ENCODE measurements at places on chromosomes 3 and 15.

- peak; percentile 97 for DNase-seq
These were observed 28.4 kb downstream of the IRAK2 start for GRCh38 chr3:10192953-10193691.

DNA sequence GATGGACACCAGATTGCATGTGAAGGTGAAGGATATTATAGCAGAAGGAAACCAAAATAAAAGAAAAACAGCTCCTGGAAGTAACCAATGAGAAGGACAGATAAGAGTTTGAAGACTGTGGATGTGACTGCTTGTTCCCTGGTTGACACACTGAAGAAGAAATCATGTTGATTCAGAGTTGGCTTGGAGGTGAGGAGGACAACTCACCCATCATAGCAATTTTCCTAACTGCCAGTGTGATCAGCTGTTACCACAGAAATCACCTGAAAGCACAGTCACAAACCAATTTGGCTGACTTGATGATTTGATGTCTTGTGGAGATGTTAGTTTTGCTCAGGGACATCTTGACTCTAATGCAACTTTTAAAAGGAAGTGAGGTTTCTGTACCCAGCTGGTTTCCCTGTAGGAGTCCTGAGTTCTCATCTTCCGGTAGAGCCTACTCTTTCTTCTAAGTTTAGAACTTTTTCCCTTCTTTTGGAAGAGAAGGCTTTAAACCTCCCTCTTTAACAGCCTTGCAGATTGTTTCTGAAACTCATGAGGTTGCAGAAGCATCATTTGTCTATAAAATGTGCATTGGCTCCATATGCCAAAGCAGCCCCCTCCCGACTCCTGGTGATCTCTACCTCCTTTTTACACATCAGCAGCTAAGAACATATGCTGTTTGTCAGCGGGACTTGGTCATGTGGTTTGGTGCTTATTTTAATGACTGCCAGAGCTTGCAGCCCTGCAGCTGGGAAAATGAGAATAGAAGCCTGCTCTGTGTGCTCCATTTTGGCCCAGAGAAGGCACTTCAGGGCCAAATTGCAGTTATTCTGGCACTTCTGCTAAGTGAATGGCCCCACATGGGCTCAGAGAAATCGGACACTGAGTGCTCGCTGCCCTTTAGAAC is 10.3 kb downstream of the ATG7 start:
- no peak for DNase-seq

GRCh38 chr15:60407415-60407805 is 9.6 kb upstream of the ANXA2 start:
- peak; percentile 66 for DNase-seq

DNA sequence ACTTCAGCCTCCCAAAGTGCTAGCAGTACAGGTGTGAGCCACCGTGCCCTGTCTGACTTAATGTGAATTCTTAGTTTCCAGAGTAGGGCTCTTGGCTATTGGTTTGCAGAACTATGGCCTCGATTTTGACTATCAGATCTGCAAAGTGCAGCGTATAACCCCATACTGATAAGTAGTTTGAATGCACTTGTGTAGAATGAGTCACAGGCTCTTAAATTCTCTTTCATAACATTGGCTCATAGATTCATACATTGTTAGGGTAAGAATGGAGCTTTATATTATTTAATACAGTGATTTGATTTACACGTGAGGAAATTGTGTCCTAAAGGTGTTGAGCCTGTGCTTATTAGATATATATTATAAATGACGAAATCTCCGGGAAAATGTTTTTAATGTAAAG is 109.9 kb downstream of the ZPLD1 start:
- no peak for DNase-seq

DNA sequence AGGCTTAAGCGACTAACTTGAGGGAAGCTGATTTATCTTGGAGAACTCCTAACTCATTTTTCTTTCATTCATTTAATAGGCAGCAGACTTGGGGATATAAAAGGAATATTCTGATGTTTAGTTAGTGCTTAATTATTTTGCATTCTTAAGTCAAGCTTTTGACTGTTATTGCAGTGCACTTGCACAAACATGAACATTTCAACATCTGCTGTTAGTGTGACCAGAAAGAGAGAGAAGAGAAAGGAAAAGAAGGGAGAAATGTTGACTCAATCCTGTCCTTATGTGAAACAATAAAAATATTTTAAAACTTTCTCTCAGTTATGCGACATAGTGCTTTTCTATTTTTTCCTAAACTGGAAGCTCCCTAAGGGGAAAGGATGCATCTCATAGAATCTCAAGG is 507.8 kb downstream of the LPP start:
- no peak for DNase-seq

GRCh38 chr3:100325827-100326226 is 8.7 kb upstream of the NIT2 start:
- peak; percentile 7 for DNase-seq

GRCh38 chr3:71066356-71066755 is 517.2 kb downstream of the FOXP1 start:
- peak; percentile 32 for DNase-seq

GRCh38 chr15:89435362-89435761 is 61.0 kb downstream of the RHCG start:
- DNase-seq = no peak

DNA sequence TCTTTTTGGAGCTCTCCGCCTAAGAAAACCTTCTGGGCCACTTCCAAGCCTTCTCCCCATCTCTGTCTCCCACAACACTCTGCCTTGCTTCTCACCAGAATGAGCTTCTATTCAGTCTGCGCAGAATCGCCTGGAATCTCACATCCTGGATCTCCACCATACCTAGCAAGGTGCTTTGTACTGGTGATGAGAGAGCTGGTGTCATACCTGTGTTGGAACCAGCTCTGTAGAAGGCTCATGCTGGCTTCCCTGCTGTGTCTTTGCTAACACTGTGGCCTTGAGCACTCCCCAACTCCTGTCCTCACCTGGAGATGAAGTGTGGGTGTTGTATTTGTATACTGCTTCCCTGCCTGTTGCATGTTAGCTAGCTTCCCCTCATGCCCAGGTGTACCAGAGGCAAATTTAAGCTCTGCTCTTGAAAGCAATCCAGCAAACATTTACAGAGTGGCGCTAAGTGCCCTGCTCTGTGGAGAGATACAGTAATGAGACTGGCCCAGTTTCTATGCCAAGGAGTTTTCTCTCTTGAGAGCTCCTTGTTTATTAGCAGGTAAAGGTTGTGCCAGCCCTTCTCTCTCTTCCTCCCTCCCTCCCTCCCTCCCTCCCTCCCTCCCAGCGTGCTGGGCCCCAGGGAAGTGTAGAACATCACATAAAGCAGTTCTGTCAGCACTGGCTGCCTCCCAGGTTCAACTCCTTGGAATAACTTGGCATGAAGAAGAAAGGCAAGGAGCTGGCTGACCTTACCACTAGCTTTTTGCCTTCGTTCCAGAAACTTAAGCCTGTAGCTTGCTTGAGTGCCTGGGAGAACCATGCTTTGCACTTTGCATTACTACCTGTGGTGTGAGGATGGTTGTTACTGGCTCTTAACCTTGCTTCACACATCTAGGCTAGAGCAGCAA is 54.9 kb downstream of the TRIM71 start:
- DNase-seq = no peak

DNA sequence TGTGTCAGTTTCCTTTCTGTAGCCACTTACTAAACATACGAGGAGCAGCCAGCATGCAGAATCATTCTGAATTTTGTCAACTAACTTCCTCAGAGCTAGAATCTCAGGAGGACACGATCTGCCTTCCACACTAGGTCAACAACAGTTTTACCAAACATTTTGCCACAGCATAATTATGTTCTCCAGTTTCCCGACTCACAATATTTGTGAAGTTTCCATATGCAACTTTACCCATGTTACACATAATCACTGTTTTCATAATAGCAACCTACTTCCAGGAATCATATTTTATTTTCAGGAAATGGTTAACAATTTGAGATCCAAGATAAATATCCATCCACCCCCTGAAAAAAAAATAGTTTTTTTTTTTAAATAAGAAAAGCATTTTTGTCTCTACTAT is 595.0 kb downstream of the PYDC2 start:
- no peak for DNase-seq

- DNase-seq = peak; percentile 72
These were observed at the start of gene MFGE8 for GRCh38 chr15:88913017-88913849. Gene MFGE8 (minus strand): TSS chr15:88913379. CDS start chr15:88913319, 60 bp downstream.

- DNase-seq = peak; percentile 57
These were observed 130.1 kb upstream of the PRICKLE2 start for GRCh38 chr3:64355401-64355807.

DNA sequence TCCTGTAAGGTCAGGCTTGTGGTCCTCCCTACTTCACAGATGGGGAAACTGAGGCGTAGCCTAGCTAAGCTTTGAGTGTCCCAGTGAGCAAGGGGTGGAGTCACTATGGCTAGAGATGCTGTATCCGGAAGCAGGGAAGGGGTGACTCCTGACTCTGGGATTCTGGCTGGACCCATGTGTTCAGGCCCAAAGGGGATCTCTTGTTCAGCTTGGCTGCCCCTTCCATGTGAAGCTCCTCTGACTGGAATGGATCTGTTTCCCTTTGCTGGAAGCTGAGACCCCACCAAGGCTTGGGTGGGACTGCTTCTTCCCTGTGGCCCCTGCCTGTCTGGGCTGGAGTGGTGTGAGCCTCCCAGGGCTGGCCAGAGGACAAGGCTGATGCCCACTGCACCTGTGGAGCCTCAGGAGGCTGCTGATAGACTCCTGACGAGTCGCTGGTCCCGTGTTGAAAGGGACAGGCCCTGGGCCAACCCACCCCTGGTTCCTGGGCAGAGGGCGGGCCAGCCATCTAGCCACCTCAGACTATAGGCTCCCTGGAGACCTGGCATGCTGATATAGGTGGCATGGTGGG is 1.0 kb downstream of the MAPKAPK3 start:
- DNase-seq = no peak

- DNase-seq = no peak
These were observed 17.8 kb upstream of the CLDN1 start for GRCh38 chr3:190340071-190340470.

GRCh38 chr15:25368850-25369249 is 70.0 kb downstream of the UBE3A start:
- peak; percentile 41 for DNase-seq

GRCh38 chr3:47909607-47910006 is 106.6 kb downstream of the MAP4 start:
- DNase-seq = no peak

DNA sequence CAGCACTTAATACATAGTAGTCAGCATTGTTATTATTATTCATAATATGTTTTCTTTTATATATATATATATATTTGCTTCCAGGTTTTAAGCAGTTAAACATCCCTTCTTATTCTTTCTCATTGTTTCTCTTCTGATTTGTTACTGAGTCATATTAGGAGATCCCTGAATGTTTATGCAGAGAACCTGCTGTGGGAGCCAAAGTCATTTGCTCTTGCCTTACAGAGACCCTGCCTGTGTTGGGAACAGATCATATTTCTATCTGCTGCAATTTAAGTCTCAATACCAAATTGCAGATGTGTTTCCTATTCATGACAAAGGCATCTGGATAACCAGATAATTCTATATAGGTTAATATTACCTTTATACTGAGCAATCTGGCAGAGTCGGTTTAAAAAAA is 323.0 kb upstream of the UMPS start:
- no peak for DNase-seq

GRCh38 chr3:129485721-129486663 is 42.4 kb upstream of the RHO start:
- peak; percentile 99 for DNase-seq

- DNase-seq = no peak
These were observed 39.3 kb downstream of the MEGF11 start for GRCh38 chr15:66214246-66214645.
